ENCODE measurements at places on chromosomes 6 and 20.

DNA sequence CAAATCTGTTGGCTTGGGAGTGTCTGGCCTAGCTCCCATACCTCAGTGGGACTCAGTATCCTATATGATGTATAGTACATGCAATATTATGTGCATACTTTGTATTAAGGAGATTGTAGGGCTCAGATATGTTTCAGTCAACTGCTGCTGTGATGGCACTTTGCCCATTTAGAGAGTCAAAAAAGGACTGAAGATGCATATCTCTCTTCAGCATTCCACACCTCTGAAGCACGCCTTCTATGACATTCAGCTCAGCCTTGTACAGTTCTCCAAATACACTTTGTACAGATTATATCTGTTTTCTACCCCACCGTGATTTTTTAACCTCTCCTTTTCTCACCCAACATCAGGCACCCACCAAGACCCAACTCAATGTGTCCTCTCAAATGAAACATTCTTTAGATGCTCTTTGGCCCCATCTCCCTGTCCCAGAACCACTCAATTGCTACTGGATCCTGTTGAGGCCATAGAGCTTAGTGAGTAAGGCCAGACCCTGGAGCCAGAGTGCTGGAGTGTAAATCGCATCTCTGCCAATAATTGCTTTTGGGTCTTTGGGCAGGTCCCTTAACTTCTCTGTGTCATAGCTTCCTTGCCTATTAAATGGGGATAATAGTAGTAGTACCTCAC, 15.6 kb downstream of the ENPP1 start:
- no peak for DNase-seq

- DNase-seq: no peak
Observed at GRCh38 chr6:84967389-84967788, 203.0 kb upstream of the TBX18 start.

- peak; percentile 34 for DNase-seq
Observed at GRCh38 chr20:41245086-41245707, 72.3 kb downstream of the ZHX3 start.

DNA sequence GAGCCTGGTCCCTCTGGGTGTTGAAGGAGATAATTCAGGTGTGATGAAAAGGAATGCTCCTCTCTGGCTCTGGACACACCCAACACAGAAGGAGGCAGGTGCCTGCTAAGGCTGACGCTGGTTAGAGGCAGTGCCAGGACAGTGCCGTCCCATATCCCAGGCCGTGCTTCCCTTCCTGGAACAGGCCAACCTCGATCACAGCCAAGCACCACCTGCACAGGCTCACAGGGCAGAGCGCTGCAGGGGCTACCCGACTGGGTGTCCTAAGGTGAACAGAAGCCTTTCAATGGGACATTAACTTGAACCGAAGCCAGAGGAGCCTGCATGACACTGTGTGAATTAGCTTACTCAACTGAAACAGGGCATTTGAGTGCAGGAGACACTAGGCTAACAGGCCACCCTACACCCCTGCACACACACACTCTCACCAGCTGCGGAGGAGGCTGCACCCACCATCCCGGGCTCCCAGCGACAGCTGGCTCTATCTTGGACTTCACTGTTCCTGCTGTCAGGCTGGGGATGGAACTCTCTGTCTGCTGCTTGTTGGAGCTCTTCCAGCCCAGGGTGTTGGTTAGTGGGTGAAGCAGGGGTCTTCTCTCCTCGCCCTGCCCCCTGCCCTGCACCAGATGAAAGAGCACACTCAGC, 347.2 kb downstream of the TAF4 start:
- DNase-seq: peak; percentile 49

GRCh38 chr6:154318721-154319120, 37.9 kb downstream of the IPCEF1 start:
- DNase-seq: no peak
